ENCODE measurements at places on chromosomes 11 and 22. TPM values are rescaled to one million over a fixed set of nuclear protein-coding genes. Genes with fewer than 3 reads are reported as not detected.

The OOSP3 gene
- total RNA-seq = not detected

The TMEM191C gene
- 0.16 TPM for total RNA-seq

The IL18 gene
- total RNA-seq = 5.9 TPM

The GAL gene
- total RNA-seq = not detected

- DNase-seq = no peak
Measured at GRCh38 chr11:22337596-22338485, at the start of gene SLC17A6. Gene SLC17A6 (plus strand): TSS chr11:22338381. CDS start chr11:22338534, 153 bp downstream.

DNA sequence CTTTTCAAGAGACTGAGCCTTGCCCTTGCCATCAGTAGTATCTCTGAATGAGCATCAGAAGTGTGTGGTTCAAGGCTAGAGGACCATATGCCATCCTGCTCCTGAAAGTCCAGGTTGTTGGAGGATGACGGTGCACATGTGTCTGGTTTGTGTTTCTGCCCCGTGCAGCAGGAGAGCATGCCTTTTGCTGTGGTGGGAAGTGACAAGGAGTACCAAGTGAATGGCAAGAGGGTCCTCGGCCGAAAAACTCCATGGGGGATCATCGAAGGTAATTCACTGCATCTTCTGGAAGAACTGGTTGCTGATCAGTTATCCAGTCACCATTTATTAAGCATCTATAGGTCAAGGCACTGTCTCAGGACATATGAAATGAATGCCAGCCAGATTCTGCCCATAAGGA, 6.1 kb upstream of the WBP2NL start:
- no peak for DNase-seq

DNA sequence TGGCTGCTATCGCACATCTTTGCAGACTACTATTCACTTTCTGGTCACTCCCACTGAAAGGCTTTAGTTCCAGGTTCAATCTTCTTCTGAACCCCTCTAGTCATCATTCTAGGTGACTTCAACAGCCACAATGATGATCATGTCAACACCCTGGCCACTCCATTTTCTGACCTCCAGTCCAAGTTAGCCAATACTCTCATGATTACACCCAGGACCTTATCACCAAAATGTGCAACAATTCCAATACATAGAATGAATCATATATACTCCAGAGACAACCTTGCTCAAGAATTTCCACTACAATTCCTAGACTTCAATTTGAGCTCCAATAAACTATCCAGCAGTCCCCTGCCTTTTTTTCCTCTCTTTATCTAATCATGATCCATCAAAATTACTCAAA, 70.7 kb downstream of the PAK1 start:
- DNase-seq = no peak

DNA sequence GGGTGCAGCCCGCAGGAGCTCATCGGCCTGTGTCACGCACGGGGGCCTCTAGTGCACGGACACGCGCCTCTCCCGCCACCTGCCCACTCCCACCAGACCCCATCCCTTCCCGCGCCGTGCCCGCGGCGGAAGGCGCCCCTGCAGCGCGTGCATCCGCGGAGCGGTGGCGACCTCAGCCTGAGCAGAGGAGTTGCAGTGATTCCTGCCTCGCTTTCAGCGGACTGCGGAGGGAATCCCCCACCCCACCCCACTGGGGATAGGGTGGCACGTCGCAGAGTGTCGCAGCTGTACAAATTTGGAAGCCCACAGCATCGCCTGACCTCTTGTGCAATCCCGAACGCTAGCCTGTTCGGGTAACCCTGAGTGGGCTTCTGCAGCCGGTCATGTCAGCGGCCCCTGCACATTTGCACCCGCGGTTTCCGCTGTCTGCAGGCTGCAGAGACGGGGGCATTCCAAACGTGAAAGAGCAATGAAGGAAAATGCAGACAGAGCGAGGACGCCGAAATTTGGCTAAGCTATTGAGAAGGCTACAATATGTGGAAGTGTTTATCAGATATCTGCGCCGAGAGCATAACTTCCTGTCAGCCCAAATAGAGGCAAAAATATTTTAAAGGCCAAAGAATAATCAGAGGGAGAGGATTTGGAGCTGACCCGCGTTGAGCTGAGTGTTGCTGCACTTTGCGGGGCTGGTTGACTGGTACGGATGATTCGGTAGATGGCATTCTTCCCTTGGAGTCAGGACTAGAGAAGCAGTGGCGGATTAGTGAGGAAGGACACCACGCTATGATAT, 617 bp upstream of the ARHGAP20 start:
- DNase-seq = peak; percentile 13

DNA sequence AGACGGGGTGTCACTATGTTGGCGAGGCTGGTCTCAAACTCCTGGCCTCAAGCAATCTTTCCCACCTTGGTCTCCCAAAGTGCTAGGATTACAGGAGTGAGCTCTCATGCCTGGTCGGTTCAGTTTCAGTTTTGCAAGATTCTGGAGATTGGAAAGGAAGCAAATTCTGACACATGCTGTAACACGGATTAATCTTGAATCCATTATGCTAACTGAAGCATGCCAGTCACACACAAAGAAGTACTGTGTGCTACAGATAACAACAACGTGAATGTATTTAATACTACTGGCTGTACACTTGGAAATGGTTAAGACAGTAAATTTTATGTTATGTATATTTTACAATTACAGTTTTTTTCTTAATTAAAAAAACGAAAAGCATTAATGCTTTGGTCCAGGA, 107.6 kb downstream of the MED15 start:
- no peak for DNase-seq

DNA sequence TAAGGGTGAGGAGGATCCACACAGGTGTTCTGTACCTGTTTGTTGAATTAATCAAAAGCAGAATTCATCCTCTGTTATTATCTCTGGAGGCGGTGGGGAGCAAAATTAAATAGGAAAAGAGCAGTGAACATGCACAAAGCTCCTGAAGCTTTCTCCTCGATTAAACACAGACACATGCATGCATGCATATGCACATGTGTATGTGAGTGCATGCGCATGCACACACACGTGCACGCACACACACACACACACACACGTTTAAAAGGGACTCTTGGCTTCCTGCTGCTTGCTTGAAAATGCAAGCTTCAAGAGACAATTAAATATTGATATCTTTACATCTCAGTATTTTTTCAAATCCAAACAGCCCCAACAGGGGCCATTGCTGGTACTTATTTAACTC, 462.1 kb downstream of the BUD13 start:
- no peak for DNase-seq

- no peak for DNase-seq
Measured at GRCh38 chr22:45318168-45318557, 8.4 kb downstream of the FAM118A start.

DNA sequence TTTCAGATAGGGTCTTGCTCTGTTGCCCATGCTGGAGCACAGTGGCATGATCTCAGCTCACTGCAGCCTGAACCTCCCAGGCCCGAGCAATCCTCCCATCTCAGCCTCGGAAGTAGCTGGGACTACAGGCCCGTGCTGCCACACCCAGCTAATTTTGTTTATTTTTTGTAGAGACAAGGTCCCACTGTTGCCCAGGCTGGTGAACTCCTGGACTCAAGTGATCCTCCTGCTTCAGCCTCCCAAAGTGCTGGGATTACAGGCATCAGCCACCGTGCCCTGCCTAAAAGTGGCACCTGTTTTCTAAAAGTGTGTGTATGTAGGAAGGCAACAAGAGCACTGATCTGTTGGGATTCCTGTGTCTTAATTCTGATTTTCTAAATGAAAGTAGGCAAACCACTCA, 20.2 kb downstream of the PACS1 start:
- no peak for DNase-seq

- DNase-seq = no peak
Measured at GRCh38 chr22:35491908-35492380, 48.7 kb upstream of the RASD2 start.
